Calu3 (cell line): ENCODE measurements at places on chromosomes 6 and 20. TPM values are rescaled to one million over a fixed set of nuclear protein-coding genes. Genes with fewer than 3 reads are reported as not detected.

SEL1L2 gene
- not detected in 2 replicates for total RNA-seq

DNA sequence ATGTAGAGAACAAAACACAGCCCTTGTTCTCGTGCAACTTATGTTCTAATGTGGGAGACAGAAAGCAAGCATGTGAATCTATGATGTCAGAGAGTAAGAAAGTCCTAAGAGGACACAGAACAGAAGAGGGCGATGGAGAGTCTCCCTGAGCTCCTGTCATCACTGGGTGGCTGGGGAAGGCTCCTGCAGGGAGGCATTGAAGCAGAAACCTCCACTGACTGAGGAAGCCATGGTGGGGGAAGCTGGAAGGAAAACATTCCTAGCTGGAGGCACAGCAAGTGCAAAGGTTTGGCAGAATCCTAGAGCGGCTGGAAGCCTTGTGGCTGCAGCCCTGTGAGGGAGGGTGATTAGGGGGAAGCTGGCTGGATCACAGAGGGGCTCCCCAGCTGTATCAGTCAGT, 248.0 kb downstream of the CDH26 start:
- peak; percentile 8 for DNase-seq

DNA sequence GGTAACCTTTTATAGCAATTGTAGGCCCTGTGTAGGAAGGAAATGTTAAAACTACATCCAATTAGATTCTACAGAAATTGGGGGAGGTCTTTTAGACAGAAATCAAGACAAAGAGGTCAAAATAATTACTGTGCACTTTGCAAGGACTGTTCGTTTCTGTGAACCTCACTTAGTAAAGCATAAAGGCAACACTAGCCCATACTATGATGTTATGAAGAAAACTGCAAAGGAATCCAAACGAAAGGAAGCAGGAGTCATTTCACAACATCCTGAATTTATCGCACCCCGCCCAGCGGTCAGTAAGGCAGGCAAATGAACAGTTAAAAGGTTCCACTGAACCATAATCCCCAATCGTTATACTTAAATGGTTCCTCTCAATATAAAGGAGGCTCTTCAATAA, 429.5 kb upstream of the ARID1B start:
- no peak for DNase-seq

MMP24 gene
- total RNA-seq: 5.8 and 8.2 TPM in 2 replicates

BFSP1 gene
- total RNA-seq: 0.81 and 0.94 TPM in 2 replicates

DNA sequence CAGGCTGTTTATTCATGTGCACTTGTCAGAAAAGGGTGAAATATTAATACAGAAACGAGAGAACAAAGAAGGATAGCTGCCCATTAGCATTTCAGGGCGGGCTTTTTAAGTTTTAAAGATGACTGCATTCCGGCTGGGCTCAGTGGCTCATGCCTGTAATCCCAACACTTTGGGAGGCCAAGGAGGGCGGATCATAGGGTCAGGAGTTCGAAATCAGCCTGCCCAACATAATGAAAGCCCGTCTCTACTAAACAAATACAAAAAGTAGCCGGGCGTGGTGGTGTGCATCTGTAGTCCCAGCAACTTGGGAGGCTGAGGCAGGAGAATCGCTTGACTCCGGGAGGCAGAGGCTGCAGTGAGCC, 130.5 kb downstream of the HFE start:
- DNase-seq: no peak

GRCh38 chr20:47475419-47476044, 26.2 kb upstream of the NCOA3 start:
- DNase-seq: no peak

DNA sequence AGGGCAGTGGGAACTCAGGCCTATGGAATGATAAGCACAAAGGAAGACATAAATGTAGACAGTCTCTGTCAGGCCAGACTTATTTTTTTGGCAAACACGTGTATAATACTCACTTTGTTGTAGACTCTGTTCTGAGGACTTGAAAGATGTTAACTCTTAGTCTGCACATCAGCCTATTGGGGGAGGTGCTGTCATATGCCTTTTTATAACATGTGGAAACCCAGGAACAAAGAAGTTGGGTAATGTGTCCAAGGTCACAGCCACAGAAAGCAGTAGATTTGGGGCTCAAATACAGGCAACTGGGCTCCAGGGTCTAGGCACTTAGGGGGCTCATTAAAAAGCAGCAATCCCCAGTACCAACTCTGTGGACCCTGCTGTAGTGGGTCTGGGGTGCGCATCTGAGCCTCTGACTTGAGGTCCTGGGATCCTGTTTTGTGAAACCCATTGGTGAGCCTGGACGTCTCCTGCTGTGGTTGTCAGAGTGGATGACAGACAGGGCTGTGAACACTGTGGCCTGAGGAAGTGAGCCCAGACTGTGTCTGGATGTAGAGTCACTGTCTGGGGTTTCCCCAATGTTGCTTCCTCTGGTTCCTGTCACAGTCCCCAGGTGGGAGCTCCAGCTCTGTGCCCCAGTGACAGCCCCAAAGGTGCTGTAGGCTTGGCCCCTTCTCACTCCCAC, 50.0 kb downstream of the CDH26 start:
- DNase-seq: no peak

- no peak for DNase-seq
These were observed 1.2 kb upstream of the BPI start for GRCh38 chr20:38302786-38303185.

NUS1 gene
- total RNA-seq: 45.9 and 52.0 TPM in 2 replicates

DNA sequence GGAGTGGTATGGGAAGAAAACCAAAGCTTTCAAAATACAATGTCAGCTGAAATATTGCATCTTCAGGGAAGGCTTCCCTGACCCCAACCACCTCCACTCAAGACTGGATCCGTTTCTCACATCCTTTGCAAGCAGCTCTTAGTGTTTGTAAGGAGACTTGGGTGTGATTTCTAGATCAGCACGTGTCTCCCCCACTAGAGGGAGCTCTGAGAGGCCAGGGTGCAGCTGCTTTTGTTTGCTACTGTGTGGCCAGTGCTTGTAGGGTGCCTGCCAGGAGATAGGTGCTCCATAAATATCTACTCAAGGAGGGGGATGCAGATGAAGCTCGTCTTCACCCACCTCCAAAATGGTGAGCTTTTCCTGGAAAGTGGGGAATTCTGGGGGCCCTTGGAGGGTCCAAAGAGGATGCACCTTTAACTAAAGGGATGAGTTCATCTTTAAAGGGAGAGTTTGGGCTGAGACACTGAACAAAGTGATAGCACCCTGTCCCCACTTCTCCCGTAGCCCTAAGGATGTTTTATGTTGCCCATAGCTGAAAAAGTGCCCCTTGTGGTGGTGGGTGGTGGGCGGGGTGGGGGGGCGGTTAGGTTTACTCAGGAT, 52.6 kb upstream of the MAFB start:
- DNase-seq: peak; percentile 73

RING1 gene
- 53.9 and 58.9 TPM in 2 replicates for total RNA-seq

DNA sequence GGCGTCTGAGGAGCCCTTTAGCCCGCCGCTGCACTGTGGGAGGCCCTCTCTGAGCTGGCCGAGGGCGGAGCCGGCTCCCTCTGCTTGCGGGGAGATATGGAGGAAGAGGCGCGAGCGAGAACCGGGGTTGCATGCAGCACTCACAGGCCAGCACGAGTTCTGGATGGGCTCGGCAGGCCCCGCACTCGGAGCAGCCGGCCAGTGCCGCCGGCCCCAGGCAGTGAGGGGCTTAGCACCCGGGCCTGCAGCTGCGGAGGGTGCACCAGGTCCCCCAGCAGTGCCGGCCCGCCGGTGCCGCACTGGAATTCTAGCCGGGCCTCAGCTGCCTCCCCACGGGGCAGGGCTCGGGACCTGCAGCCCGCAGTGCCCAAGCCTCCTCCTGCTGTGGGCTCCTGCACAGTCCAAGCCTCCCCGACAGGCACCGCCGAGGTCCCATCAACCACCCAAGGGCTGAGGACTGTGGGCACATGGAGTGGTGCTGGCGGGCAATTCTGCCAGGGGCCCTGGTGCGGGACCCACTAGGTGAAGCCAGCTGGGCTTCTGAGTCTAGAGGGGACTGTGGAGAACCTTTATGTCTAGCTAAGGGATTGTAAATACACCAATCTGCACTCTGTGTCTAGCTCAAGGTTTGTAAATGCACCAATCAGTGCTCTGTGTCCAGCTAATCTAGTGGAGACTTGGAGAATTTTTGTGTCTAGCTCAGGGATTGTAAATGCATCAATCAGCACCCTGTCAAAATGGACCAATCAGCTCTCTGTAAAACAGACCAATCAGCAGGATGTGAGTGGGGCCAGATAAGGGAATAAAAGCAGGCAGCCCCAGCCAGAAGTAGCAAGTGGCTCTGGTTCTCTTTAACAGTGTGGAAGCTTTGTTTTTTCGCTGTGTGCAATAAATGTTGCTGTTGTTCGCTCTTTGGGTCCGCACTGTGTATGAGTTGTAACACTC, 329.7 kb upstream of the JARID2 start:
- DNase-seq: no peak

SLC44A4 gene
- 185 and 238 TPM in 2 replicates for total RNA-seq

GRCh38 chr20:31991339-31991705, 18.9 kb upstream of the CCM2L start:
- no peak for DNase-seq

C20orf202 gene
- total RNA-seq: 0.22 TPM in 1 of 2 replicates, not detected in the other

DNA sequence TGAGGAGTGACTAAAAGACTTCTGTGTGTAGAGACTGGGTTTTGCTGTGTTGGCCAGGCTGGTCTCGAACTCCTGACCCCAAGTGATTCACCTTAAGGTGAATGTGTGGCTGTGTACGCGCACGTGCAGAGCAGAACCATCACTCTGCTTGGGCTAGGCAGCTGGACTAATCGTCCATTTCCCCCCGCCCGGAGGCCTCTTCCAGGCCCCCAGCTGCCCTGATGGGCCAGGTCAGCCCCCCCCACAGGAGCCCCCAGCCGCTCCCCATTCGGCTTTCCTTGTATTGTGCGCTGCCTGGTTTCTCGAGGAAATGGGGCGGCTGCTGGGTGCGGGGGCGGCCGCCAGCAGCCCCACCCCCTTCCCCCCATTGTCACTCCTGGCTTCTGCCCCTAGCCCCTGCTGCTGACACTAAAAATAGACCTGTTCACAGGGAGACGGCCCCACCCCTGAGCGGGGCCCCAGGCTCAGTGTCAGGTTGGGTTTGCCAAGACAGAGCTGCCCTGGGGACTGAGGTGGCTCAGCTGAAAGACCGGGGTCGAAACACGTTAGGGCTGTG, 24.6 kb upstream of the CSNK2A1 start:
- no peak for DNase-seq
